Right kidney (tissue), 9 donors: ENCODE measurements at places on chromosomes 3 and 15.

DNA sequence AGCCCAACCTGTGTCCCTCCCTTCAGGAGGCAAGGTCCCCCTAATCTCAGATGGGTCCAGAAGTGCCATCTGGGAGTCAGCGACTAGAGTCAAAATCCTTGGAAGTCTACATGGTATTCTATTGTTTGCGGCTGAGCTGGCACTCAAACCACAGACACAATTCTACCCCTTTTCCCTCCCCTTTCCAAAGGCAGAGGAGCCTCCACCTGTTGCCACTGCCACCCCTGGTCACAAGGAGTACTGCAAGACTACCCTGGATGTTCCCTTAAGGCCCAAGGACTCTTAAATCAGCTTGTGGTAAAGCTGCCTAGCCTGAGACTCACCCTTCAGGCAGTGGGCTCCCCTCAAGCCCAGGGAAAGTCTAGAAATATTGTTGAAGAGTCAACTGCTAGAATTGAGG, 4.3 kb upstream of the OR5H6 start:
- DNase-seq, result no peak

DNA sequence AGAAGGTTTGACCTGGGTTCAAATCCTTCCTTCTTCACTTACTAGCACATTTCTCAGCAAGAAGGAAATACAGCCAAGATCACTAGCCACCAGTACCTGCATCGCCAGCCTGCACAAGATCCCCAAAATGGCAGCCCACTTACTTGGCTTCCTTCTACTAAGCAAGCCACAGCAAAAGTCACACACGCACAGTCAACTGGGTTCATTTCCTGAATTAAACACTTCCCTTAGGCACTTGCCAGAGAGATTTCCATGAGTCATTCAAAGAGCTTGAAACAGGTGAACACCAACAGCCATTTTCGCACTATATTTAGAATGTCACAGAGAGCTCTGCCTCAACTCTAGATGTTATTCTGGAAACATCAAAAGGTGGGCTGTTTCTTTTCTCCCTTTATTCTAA, 42.6 kb downstream of the MGLL start:
- no peak for DNase-seq

- DNase-seq, result no peak
Measured at GRCh38 chr3:59367150-59367549, 317.3 kb upstream of the CFAP20DC start.

DNA sequence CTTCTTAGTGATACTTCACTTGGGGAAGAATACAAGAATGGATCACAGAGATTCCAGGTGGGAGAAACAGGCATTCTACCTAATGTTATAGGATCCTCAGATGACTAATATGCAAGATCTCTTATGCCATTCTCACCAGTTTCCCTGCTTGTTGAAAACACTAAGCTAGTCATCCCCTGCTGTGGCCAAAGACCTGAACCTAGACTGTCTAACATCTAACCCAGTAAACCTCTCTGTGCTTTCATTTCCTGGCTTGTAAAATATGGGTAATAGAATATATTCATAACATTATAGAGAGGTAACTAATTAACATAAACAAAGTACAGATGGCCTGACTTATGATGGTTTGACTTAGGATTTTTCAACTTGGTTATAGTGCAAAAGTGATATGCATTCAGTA, 776.3 kb downstream of the TUSC7 start:
- no peak for DNase-seq

- DNase-seq, result no peak
Measured at GRCh38 chr3:195838714-195839113, 27.0 kb upstream of the MUC4 start.

DNA sequence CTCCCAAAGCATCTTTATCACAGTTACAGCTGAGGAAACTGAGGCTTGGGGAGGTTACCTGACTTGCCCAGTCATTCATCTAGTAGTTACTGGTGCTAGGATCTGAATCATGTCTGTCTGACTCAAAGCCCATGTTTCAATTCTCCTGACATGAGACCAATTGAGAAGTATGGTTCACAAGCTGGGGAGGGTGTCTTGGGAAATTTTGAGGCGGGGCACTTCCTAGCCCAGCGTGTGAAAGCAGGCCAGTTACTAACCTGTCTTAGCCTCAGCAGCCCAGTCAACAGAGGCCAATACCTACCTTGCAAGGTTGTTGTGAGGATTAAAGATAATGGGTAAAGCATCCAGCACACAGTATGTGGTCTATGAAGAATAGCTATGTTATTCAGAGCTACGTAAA, 37.0 kb downstream of the CLDN18 start:
- no peak for DNase-seq

DNA sequence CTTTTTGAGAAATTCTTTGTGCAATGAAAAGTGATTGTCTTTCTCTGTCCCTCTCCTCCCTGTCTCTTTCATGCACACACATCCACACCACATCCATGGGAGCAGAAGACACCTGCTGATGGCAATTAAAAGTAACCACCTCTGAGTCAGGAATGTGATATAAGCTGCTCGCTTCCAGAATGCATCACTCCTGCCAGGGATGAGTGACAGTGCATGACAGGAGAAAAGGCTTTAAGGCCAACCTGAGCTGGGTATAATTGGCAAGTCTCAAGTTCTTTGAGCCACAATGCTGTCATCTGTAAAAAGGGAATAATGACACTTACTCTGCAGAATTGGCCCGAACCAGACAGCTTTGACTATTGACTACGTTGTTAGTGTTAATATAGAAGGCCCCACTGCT, 59.6 kb downstream of the UBP1 start:
- no peak for DNase-seq

GRCh38 chr3:196177967-196178366, 33.2 kb downstream of the ZDHHC19 start:
- DNase-seq, result no peak

DNA sequence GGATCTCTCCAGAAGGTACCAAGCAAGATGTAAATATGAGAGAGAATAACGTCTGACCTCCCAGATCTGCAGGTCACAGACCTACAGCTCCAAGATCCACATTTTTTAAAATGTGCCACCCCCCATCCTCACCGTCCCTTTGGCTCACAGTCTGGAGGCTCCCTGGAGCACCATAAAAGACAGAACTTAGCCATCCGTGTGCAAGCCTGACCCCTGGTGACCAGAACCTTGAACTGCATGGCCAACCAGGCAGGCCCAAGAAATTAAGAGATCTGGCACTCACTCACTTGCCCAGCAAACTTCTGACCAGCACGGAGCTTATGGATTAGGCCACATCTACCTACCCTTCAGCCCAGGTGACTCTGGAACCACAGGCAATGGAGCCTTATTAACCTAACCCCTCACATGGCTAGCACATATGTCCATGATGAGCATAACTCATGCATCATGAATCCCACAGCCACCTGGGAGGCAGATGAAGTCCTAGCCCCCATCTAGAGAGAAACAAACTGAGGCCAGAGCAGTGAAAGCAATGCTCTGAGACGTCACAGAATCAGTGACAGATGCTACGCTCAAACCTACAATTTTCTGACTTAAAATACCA, 275.3 kb downstream of the UACA start:
- no peak for DNase-seq

GRCh38 chr3:123395235-123395634, 53.7 kb downstream of the ADCY5 start:
- DNase-seq, result no peak
